ENCODE measurements at places on chromosomes 4 and X.

- DNase-seq = no peak
Observed at GRCh38 chrX:20177093-20177492, 35.5 kb upstream of the EIF1AX start.

- no peak for DNase-seq
Observed at GRCh38 chr4:131974730-131975129, 1174.4 kb upstream of the PCDH10 start.

GRCh38 chr4:47484168-47484567 lies 907 bp upstream of the ATP10D start:
- DNase-seq = no peak

DNA sequence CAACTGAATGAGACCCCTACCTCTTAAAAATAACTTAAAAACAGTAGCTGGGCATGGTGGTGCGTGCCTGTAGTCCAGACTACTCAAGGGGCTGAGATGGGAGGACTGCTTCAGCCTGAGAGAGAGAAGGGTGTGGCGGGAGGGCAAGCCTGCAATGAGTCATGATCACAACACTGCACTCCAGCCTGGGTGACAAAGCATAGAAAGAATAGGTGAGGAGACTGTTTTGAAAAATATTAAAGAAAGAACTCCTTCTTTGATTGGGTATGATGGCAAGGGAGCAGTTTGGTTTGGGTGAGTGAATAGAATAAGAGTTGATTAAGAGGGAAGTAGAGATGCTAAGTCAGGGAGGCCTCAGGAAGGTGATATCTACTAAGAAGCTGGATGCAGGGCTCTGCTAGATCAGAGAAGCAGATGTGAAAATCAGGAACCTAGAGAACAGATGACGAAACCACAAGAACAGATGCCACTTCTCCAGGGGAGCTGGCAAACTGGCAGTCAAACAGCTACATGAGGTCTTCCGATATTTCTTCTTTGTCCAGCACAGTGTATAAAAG lies 318.6 kb downstream of the OPHN1 start:
- DNase-seq = no peak

DNA sequence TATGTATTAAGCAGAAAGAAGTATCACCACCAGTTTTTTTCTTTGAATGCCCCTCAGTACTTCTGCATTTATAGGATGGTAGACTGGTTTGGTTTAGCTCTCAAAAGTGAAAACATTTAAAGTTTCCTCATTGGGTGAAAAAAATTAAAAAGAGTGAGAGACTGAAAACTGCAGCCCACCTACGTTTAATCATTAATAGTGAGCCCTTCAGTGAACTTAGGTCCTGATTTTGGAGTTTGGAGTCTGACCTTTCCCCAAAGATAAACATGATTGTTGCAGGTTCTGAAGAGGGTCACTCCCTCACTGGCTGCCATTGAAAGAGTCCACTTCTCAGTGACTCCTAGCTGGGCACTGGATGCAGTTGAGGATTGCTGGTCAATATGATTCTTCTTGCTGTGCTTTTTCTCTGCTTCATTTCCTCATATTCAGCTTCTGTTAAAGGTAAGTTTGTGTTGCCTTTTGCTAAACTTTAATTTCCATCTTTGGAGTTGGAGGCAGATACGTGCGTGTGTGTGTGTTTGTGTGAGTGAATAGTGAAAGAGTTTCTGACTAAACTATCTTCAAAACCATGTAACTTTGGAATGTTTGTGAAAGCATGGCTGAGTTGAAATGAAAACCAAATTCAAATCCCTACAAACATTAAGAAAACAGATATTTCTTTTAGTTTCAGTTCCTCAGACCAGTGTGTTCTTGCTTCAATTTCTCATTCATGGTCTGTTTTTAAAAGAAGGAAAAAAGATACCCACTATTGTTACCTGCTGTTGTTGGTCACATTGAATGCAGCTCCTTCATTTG lies at the start of gene MTTP:
Gene MTTP, plus strand, starts transcription at position 295 of the 795 bp plus-strand sequence. Its CDS starts 86 bp downstream, at position 381.
- no peak for DNase-seq

GRCh38 chrX:5113128-5113527 lies 1115.5 kb downstream of the NLGN4X start:
- DNase-seq = peak; percentile 35

- no peak for DNase-seq
Observed at GRCh38 chr4:2332976-2333319, 71.0 kb upstream of the MXD4 start.

- DNase-seq = no peak
Observed at GRCh38 chr4:53515076-53515475, 76.2 kb downstream of the LNX1 start.

GRCh38 chr4:137685357-137685756 lies 153.1 kb upstream of the PCDH18 start:
- DNase-seq = no peak

DNA sequence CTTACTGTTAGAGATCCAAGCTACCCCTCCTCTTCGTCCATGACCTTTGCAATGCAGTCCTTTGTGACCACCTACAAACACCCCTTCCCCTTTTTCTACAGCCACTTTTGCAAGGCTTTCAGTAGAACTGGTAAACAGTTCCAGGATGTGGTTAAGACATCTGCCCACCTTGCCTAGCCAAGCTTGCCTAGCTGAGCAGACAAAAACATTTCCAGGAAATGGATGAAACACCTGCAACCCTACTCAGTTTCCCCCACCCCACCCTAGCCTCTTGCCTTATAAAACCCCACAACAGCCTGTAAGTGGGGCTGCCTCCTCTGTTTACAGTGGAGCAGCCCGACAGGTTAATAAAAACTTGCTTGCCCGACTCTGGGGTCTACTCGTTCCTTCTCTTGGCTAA lies 133.8 kb downstream of the ZC4H2 start:
- no peak for DNase-seq

- DNase-seq = no peak
Observed at GRCh38 chrX:51053741-51054140, 143.2 kb downstream of the BMP15 start.

DNA sequence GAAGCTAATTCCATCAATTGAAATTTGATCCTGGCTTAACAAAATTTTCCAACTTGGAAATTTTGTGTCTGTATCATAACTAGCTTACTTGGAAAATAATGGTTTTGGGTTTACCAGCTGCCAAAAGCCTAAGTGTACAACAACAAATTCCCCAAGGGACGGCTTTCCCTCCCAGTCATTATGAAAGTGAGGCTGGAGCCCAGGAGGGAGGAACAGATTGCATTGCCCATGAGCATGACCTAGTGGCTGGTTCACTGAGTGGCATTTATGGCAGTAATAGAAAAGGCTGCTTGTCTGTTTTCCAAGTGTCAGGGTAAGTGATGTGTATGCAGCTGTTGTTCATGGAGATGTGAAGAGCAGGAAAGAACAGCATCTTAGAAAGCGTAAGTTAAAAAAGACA lies 70.8 kb upstream of the HHIP start:
- peak; percentile 6 for DNase-seq

DNA sequence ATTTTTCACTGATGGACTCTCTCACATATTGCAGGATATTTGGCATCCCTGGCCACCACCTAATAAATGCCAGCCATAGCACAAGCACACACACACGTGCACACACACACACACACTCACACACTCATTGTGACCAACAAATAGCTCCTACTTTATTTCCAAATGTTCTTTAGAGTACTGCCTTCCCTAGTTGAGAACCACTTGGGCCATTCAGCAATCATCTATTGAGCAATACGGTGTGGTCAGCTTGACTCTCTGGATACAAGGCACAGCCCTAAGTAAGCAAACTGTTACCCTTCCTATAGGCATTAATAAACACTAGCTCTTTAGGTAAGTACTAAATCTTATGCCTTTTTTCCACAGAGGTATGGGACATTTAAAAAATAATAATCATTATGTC lies 21.1 kb downstream of the CORIN start:
- no peak for DNase-seq

- no peak for DNase-seq
Observed at GRCh38 chr4:128796934-128797333, 12.6 kb upstream of the JADE1 start.

DNA sequence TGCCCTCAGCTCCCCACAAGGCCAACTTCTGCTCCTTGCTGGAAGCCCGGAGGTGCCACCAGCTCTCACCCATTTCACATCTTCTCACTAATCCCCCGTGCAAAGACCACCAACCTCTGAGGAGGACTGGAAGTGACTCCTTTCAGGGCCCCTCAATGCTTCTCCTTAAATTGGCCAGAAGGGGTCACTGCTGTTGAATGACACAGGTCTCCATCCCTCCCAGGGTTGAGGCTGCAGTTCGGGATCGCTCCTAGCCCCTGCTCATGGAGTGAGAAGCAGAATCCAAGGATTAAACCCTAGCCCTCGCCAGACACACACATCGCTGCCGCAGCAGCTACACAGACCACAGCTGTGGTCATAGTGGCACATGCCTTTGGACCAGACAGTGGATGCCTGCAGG lies 279.5 kb upstream of the TAPT1 start:
- DNase-seq = no peak

GRCh38 chr4:3857269-3857926 lies 91.2 kb downstream of the ADRA2C start:
- no peak for DNase-seq

DNA sequence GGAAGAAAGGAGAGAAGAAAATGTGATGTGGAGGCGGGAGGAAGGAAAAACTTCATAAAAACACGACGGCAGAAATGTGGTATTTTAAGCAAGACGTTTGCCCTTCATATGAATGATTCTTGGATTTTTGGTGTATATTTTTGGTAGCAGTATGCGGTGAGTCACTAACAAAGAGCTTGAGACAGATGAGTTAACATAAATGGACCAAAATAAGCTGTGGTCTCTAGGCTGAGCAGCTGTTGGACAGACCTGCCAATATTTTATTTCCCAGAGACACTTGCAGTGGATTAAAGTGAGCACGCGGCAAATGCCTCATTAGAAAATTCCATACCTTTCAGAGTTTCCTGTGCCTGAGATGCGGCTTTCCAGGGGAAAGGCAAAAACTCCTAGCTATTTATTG lies 43.1 kb upstream of the RPS6KA3 start:
- no peak for DNase-seq

DNA sequence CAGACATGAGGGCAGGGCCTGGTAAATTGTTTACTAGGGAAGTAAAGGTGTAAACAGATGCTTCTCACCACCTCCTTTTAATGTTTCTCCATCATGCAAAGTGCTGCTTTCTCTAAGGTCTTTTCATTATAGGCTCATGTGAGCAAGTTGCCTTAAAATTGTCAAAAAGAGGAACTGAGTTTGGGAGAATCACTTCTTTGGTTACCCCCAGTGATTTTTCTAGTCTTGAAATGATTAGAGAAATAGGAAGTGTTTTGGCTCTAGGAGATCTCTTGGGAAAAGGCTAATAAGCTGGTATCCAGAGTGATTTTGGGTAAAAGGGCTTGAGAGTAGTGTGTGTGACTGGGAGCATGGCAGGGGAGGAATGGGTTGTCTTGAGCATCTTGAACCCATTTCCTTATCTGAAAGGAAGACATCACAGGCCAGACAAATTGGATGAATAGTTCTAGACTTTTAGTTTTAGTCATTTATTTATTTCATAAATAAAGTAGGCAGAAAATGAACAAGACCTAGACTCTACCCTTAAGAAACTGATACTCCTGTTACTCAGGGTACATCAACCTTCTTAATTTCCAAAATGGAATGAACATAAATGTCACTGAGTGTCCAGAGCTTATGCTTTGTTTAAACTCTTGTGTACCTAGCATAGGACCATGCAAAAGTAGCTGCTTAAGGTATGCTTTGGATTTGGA lies 14.2 kb downstream of the GRPR start:
- no peak for DNase-seq

GRCh38 chr4:139625482-139625881 lies 40.1 kb upstream of the MGST2 start:
- DNase-seq = no peak

- peak; percentile 31 for DNase-seq
Observed at GRCh38 chr4:86496094-86497080, 97.7 kb upstream of the PTPN13 start.

DNA sequence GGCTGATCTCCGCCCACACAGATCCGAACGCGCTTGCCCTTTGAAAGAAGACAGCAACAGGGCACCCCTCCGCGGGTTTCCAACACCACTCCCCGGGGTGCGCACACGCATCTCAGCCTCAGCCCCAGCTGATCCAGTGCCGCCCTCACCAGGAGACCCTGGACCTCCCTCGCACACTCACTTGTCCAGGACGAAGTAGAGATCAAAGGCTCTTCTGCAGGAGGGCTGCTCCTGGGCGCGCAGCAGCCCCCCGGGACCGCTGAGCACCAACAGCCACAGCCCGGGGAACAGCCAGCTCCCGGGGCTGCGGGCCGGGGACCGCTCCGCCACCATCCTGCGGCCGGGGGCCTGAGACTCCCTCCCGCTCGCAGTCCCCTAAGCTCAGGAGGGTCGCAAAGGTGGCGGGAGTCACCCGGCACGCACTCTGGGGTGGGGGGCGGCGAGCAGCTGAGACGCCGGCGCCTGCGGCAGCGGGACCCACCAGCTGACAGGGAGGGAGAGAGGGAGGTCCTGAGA lies 743 bp downstream of the ANTXR2 start:
- peak; percentile 35 for DNase-seq

DNA sequence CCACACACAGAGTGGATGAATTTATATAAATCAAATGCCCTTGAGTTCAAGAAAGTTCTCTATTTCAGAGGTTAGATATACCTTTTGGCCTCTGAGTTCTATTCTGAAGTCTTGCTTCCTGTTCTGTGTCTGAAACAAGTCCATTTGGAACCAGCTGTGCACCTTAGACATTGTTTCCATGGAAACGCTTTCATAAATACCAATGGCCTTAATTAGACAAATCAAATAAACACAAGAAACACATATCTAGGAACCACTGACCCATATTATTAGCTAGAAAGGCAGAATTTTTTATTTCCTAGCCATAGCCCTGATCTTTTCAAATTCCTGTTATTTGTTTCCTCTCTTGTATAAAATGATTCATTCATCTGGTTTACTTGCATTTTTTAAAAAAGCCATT lies 8.4 kb upstream of the C4orf54 start:
- no peak for DNase-seq

DNA sequence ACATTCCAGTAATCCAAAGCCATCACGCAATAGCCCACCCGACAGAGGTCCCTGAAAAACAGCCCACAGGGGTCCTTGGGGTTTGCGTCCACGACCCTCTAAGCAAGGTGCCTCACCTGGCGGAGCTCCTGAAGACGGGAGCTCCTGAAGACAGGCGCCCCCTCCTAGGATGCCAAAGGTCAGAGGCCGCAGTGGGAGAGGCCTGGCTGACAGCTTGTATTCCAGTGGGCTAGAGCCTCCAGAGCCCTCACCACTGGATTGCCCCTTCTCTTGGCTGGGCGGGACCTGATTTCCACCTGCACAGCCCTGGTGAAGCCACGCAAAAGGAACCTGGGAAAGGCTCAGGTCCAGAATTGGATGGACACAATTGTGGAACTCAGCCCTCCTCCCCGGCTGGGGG lies 29.7 kb upstream of the WFS1 start:
- no peak for DNase-seq

DNA sequence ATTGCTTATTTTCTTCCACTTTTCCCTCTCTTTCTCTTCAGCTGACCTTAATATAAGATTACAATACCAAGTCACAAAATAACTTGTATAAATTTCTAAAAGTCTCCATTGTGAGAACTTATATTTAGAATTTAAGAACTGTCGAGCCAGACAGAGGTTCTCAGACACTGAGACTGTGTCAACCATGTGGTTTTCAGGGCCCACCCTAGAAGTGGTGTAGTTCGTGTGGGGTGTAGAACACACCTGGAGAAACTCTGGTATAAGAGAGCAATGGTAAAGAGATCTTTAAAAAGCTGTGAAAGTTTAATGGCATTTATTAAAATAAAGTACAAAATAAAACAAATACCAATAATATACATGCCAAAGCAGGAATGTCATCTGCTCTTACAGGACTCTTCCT lies 19.7 kb downstream of the CPEB2 start:
- DNase-seq = no peak
